AG09309 (cell line): ENCODE measurements at places on chromosomes 5 and 9.

DNA sequence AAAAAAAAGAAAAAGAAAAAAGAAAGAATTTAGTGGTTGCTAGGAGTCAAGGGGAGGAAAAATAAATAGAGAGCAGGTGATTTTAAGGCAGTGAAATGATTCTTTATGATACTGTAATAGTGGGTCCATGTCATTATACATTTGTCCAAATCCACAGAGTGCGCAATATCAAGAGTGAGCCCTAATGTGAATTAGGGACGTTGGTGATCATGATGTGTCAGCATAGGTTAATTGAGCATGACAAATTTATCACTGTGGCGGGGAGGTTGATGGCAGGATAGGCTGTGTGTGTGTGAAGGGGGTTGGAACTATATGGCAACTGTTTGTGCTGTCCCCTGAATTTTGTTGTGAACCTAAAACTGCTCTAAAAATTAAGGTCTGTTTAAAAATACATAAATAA, 357.8 kb downstream of the ICE1 start:
- DNase-seq = no peak

GRCh38 chr5:160175438-160176218, 53.7 kb upstream of the FABP6 start:
- DNase-seq = no peak

- DNase-seq = no peak
These were observed 210.1 kb downstream of the ZNF608 start for GRCh38 chr5:124536333-124536732.

GRCh38 chr5:123696921-123697341, 185.0 kb downstream of the CSNK1G3 start:
- no peak for DNase-seq

GRCh38 chr9:89695441-89695891, 90.7 kb downstream of the GADD45G start:
- no peak for DNase-seq

DNA sequence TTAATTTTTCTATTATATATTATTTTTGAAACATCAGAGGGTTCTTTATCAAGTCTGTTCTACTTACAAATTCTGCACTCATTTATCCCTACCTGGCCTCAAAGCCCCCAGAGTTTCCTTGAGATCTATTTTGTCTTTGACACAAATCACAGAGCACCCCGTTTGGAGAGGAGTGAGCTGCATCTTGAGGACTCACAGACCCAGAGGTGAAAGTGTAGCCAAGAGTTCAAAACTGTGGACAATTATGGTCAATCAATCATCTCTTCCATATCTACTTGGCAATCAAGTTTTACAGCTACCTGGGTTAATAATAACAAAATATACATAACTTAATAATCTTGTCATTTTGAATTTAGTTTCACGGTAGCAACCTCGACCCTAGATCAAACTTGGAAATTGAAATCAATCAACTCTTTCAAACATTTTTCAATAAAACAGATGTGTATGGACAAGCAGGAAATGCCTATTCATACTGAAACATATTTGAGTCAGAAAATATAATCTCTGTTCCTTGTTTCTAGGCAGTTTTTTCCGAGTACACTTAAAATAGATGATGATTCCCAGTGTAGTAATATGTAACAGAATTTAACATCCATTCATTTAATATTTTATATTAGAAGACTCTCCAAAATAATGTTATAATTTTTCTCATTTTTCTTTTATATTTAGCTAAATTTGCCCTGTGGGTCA, 13.7 kb upstream of the SYK start:
- no peak for DNase-seq

DNA sequence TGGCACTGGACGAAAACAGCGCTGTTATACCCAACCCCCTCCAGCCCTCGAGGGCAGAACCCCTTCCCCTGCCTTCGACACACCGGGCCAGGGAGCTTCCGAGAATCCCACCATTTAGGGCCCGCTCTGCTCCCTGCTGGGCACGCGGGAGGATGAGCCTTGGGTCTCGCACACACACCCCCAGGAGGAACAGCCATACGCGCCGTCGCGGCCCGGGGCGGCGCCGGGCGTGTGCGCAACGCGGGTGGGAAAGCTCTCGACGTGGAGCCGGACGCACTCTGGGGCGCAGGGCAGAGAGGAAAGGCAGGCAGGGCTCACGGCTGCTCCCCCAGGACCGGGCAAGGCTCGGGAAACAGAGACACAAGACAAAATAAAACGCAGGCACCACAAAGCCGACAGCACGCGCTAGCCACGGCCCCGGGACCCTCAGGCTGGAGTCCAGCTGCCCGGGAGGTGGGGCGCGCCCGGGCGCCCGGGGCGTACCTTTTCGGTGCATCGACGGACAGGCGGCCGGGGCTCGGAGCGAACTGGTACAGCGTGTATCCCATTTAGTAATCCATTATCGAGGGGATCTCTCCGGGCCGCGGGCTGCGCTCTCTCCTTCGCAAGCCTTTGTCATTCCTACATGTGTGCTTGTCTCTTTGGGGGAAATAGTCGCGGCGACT, 789 bp downstream of the SEMA6A start:
- DNase-seq = no peak
